Activated CD4-positive, CD25-positive, alpha-beta regulatory T cell (primary cell): ENCODE measurements at places on chromosomes 16 and 17.

- no peak for DNase-seq
Measured at GRCh38 chr16:89522287-89522686, 14.1 kb downstream of the SPG7 start.

GRCh38 chr17:6075845-6076244 lies 5.7 kb downstream of the WSCD1 start:
- DNase-seq = no peak

DNA sequence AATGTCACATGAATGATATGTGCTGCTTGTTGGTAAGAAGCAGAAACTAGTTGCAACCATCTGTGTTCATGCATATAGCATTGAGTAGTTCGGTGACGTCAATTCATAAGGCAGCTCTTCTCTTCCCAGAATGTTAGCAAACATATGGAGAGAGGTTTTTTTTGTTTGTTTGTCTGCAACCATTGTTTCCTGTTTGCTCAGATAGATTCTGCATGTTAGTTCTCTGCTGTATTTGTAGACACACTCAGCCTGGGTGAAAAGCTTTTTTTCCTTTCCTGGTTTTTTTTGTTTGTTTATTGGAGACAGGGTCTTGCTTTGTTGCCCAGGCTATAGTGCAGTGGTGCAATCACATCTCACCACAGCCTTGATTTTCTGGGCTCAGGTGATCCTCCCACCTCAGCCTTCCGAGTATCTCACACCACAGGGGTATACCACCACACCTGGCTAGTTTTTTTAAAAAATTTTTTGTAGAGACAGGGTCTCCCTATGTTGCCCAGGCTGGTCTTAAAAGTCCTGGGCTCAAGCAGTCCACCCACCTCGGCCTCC lies 16.7 kb downstream of the WSB1 start:
- DNase-seq = no peak

DNA sequence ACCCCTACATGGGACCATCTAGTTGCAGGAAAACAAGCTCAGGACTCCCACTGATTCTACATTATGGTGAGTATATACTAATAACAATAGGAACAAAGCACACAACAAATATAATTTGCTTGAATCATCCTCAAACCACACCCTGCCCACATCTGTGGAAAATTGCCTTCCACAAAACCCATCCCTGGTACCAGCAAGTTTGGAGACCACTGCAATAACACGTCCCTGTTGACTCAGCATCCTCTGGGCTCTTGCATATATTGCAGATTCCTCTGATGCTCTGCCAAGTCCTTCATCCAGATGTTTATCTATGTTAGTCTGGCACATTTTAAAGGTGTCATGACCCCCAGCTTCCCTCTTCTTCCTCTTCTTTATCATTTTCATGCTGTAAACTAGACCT lies 138.4 kb downstream of the PCTP start:
- DNase-seq = no peak
